Substantia nigra (tissue), 51 donors: ENCODE measurements at places on chromosomes 7 and 10.

DNA sequence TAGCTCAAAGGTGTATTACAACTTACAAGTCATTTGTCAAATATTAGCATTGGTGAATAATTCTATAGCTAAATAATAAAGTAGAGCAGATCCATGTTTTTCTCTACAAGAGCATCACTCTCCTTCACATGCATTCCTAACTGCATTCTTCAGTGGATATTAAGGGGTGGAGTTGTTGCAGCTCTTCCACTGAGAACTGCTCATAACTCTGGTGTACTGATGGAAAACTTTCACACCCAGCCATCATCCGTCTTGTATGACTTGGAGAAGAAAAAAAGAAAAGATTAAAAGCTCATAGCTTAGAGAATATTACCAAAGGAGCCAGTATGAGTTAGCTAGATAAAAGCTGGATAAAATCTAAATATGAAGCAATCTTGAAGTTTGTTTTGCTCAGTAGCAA lies 10.2 kb upstream of the FAM13C start:
- no peak for DNase-seq

DNA sequence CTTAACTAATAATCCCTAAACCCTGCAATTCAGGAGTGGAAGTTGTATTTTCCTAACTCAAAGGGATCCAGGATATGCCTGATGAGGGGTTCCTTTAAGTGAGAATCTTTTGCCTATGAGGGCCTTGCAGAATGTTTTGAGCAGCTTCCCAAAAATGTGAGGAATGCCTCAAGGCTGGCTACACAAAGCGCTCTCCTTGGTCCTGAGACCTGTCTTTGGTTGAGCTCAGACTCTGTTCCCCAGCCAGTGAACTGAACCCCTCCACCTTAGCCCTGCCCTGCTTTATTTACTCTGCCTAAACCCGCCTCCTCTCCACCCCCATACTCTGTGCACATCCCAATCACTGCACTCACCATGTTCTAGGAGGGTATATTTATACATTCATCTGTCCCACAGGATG lies 108.6 kb downstream of the NRCAM start:
- DNase-seq, result no peak

DNA sequence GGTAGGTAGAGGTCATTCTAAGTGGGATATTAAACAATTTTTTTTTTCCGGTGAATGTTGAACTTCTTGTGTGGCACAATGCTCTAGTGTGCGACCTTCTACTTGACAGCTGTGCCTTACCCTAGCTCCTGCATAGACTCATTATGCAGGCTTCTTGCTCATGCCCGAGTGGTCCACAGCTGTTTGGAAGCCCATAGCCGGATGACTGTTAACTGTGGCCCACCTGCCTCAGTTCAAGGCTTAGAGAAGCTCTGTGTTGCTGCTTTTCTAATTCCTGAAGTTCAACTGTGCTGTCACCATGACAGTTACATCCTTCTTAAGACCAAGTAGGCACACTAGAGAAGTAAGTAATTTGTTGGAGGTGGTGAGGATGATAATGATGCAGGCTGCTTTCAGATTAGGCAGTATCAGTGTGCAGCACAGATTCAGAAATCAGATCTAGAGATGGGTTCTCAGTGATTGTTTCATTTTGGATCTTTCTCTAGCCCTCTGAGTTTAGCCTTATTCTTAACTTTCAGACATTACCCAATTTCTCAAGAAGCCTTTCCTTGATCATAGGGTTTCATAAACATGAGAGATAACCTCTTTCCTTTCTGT lies 278.4 kb downstream of the PHF14 start:
- no peak for DNase-seq

GRCh38 chr7:28954471-28954870 lies 3.7 kb downstream of the TRIL start:
- no peak for DNase-seq

DNA sequence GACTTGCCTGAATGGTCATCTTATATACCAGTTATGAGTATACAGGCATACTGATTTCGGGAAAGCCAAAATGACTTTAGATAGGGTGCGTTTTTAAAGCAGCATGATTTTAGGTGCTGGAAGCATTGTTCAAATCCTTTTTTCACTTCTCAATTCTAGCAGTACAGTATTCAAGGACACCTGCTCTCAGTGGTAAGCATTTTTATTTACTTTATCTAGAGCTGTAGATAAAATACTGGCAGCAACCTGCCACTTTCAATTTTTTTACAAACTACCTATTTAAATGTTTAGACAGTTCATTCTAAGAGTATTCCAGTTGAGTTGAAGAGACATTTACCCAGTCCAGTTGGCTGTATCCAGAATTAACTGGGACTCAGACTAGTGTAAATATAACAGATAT lies 33.6 kb downstream of the TMEM106B start:
- DNase-seq, result no peak

- no peak for DNase-seq
Observed at GRCh38 chr7:115096262-115096661, 174.4 kb downstream of the MDFIC start.

- DNase-seq, result no peak
Observed at GRCh38 chr10:80201608-80202141, 3.7 kb downstream of the ANXA11 start.

DNA sequence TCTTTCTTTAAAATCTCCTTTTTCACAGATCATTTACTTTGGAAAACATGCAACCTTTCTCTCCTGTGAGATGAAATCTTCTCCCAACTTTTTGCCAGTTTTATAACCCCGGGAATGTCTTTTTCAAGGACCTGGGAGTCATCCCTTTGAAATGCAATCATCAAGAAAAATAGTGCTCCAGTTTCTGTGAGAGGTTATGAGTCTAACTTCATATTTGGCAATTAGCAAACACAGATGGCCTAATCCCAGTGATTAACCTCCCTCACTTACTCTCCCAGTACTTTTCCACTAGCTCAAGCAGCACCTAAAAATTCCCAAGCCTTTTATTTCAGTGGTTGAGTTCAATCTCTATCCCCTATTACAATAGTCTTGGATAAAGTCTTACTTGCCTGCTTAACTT lies 185.8 kb upstream of the TMEM106B start:
- no peak for DNase-seq

GRCh38 chr10:48742891-48743860 lies 58.5 kb downstream of the WDFY4 start:
- DNase-seq, result no peak

DNA sequence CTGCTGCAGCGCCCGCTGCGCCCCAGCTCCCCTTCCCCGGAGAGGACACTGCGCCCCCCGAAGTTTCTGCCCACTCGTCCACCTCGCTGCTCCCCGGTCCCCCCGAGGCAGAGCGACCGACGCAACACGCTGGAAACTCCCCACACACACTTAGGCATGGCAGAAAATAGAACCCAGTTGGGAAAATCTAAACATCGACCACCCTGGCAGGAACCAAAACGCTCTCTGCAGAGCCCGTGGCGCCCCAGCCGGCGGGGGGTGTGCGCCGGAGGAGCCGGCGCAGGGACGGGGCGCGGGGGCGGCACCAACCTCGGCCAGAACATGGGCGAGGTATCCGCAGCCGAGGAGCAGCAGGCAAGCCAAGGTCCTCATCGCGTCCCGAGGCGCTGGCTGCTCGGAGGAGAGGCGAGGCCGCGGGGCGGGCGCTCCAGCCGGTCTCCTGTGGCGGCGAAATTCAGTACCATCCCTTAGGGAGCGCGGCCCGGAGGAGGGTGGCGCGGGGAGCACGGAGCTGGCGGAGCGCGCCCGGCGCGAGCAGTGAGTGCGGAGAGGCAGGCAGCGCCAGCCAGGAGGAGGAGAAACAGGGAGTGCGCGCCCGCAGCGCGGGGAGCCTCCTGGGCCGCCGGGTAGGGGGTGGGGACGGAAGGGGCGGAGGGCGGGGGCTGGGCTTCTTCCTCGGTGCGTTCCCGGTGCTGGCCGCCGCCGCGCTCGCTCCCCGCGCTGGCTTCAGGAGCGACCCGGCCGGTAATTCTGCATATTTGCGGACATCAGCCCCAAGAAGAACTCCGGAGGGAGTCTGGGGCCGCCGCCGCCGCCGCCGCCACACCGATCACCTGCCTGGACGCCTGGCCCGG lies 789 bp downstream of the PDGFA start:
- DNase-seq, result peak; percentile 73

- DNase-seq, result peak; percentile 80
Observed at GRCh38 chr10:133162178-133162909, 2.3 kb downstream of the KNDC1 start.

DNA sequence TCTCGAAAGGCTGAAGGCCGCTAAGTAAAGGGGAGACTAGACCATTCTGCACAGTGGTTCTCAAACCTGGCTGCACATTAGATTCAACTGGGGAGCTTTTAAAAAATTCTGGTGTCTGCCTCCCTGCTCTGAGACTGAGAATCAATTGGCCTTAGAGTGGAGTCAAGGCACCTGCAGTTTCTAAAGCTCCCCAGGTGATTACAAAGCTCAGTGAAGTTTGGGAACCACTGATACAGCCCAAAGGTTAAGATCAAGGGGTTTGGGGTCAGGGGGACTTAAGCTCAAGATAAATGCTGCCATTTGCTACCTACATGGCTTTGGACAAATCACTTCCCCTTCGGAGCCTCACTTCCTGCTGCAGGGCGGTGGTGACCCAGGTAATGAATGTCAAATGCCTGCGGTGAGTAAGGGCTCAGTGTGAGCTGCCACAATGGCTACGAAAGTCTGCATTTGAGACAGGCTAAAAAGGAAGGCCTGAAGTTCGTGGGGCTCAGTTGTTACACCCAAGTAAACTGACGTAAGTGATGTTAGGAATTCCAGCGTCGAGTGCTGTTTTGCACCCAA lies 72.3 kb downstream of the TLL2 start:
- no peak for DNase-seq

- no peak for DNase-seq
Observed at GRCh38 chr7:39592586-39592985, 26.4 kb downstream of the YAE1 start.

DNA sequence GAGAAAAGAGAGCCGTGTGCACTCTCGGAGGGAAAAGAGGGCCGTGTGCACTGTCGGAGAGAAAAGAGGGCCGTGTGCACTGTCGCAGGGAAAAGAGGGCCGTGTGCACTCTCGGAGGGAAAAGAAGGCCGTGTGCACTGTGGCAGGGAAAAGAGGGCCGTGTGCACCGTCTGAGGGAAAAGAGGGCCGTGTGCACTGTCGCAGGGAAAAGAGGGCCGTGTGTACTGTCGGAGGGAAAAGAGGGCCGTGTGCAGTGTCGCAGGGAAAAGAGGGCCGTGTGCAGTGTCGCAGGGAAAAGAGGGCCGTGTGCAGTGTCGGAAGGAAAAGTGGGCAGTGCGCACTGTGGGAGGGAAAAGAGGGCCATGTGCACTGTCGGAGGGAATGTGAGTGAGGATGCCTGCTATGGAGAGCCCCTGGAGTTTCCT lies 188.7 kb downstream of the DNAJB6 start:
- DNase-seq, result no peak

DNA sequence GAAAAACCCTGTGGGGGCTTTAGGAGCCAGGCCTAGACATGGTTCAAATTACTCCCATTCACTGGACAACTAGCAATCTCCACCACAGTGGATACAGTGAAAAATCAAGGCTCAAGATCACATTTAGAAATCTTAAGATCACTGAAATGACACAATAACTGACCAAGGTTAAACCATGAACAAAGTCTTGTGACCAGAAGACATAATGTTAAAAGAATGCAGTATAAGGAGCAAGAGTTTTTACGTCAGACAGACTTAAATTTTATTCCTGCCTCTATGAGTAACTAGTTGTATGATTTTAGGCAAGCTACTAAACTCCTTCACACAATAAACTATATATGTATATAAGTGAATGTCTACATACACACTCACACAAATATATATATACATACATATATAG lies 68.5 kb downstream of the MICU1 start:
- DNase-seq, result no peak

- DNase-seq, result no peak
Observed at GRCh38 chr10:63929831-63930467, 408.7 kb downstream of the REEP3 start.

- DNase-seq, result no peak
Observed at GRCh38 chr10:117259279-117259678, 18.4 kb downstream of the SLC18A2 start.

DNA sequence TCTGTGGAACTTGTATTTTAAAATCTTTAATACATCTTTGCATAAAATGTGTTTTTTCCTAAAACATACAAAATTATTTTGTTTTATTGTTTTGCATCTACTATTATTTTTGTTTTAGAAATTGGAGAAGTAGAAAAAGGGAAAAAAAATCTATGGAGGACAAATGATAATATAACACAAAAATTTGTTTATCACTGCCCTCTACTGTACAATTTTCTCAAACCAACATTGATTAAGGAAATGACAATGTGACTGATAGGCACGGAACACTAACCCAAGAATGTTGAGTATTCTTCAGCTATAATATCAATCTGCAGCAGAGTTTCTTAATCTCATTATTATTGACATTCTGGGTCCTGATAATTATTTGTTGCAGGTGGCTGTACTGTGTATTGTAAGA lies 9.5 kb upstream of the ING3 start:
- DNase-seq, result no peak

DNA sequence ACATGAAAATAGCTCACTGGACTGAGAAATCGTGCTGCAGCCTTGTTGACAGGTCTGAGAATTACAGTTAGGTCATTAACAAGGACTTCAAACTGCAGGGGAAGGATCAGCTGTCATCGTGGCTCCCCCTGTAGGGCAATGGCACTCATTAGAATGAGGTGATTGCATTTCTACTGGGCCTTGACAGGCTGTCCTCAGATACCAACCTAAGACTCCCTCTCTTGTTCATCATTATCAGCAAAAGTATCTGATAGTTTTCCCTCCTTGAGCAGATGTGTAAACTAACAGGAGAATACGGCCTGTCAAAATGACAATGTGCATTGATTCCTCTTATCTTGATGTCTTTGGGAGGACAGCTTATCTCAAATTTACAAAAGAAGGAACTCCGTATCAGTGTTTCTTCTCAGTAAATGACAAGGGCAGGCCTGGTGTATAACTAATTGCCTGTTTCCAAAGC lies 648.5 kb upstream of the LRRN3 start:
- DNase-seq, result peak; percentile 3

- no peak for DNase-seq
Observed at GRCh38 chr7:20697351-20697750, 81.9 kb downstream of the ABCB5 start.

DNA sequence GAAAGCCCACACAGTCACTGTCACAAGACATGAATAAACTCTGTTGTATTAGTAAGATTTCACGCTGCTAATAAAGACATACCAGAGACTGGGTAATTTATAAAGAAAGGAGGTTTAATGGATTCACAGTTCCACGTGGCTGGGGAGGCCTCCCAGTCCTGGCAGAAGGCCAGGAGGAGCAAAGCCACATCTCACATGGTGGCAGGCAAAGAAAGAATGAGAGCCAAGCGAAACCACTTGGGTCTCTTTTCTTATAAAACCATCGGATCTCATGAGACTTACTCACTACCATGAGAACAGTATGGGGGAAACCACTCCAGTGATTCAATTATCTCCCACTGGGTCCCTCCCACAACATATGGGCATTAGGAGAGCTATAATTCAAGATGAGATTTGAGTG lies 110.2 kb downstream of the ST8SIA6 start:
- no peak for DNase-seq
